ENCODE measurements at places on chromosomes 4 and X. TPM values are rescaled to one million over a fixed set of nuclear protein-coding genes. Genes with fewer than 3 reads are reported as not detected.

- peaks cover 29% of the 10 kb centered on the region for H3K27me3 ChIP-seq
- no peaks in the 10 kb centered on the region for H3K36me3 ChIP-seq
- H3K27ac ChIP-seq = no peak overlapping the region
- peaks cover 11% of the 10 kb centered on the region for H3K4me1 ChIP-seq
- no peak overlapping the region for H3K4me3 ChIP-seq
- DNase-seq = no peak
Observed at GRCh38 chrX:136275553-136275952, 24.4 kb upstream of the MAP7D3 start.

DNA sequence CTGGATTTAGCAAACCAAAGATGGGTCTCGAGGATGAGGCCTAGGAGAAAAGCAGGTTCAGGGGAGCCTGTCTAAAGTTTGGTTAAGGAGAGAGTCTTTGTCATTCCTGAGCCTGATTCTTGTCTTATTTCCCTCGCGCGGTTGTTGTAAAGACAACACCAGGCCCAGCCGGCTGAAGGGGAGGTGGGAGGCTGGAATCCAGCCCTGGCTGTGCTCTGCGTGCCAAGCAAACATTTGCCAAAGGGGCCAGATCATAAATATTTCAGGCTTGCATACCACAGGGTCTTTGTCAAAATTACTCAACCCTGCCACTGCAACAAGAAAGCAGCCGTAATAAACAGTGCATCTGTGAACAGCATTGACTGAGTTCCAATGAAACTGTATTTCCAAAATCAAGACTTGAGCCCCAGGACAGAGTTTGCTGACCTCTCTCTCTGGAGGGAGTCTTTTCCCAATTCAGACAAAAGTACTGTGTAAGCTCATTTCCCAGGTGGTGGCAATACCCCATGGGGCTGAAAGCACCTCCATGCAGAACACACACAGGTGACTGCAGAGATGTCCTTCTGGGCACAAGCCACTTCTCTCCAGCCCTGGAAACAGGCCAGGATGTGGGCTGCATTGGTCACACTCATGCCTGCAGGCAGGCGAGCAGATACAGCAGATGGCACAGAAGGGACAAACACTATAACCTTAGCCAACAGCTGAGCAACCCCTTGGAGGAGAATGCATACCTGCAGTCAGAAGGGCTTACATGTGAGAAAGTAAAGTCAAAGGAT is 320.3 kb downstream of the STK32B start:
- peaks cover 10% of the 10 kb centered on the region for H3K27me3 ChIP-seq
- no peak overlapping the region for H3K27ac ChIP-seq
- H3K4me3 ChIP-seq = no peak overlapping the region
- no peaks in the 10 kb centered on the region for H3K4me1 ChIP-seq
- H3K36me3 ChIP-seq = no peaks in the 10 kb centered on the region

DNA sequence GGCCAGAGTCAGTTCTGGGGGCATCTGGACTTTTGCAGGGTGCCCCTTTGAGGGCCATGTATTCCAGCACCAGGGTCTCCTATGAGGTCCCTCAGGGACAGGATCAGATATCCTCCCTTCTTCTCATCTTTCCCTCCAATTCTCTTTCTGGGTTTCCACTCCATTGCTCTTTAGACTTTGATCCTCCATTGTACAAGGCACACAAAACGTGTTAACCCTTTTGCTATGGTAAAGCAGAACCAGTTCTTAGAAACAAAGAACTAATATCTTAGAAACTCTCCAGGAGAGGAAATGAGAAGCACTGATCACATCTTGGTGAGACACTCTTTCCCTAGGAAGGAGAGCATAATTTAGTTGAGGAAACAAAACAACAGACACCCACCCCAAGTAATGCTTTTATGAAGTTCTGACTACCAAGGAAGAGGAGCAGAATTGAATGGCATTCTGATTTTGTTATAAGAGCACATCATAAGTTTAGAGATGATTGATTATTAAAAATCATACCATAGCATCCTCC is 200.7 kb upstream of the NPY2R start:
- no peak overlapping the region for H3K4me3 ChIP-seq
- H3K36me3 ChIP-seq = no peaks in the 10 kb centered on the region
- DNase-seq = no peak
- no peaks in the 10 kb centered on the region for H3K27me3 ChIP-seq
- H3K27ac ChIP-seq = no peak overlapping the region

- H3K4me3 ChIP-seq = no peak overlapping the region
- H3K4me1 ChIP-seq = no peaks in the 10 kb centered on the region
- H3K36me3 ChIP-seq = no peaks in the 10 kb centered on the region
- peak; percentile 9 for DNase-seq
- no peak overlapping the region for H3K27ac ChIP-seq
Observed at GRCh38 chr4:132614682-132615081, 534.4 kb upstream of the PCDH10 start.

Gene GCNA
- 3.4 TPM for total RNA-seq

Gene CT45A9
- not detected for total RNA-seq
